ENCODE measurements at places on chromosomes 2 and 18.

DNA sequence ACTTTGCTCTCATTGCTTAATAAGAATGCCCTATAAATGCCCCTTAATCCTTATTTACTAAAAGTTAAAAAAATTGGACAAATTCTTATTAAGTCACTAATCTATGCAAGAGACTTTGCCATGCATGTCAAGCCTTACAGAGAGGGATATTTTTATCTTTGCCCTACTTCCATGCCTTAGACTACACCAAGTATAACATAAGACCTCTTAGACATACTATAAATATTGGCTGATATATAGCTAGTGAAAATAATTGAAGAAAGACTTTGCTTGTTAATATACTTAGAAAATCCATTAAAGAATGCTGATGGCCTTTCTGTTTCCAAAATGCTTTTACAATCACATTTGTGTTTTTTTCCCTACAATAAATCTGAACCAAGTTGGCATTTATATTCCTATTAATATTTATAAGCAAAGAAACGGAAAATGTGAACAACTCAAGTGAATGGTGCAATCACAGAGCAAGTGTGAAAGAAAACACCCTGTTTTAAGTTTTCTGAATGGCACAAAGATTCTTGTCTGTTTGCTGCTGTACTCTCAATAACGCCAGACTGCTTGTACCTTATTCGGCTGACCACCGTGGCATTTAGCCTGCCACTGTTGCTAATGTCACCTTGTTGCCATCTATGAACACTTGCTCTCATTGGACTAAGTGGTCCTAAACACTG lies 105.0 kb downstream of the MC4R start:
- DNase-seq, result no peak

DNA sequence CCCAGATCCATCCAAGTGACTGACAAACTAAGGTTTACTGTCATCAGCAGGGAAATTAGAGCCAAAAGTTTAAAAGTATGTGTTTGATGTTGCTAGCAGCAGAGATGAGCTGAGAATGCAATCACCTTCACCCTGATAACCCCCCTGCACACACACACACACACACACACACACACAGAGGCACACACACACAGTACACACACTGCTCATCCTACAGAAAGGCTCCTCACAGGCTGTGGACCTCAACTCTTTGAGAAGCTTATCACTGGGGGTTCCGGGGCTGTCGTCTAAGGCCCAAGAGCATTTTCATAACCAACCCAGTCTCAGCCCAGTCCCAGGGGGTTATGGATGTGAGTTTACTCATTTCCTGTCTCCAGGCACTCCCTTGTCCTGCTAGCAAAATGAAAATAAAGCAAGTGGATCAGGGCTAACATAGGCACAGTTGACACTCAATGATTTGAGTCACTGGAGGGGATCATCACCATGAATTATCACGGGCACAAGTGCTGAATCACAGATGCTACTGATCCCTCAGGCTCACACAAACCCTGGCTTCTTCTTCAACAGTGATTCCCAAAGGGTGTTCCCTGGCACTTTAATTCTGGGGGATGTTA lies 76.6 kb downstream of the ALK start:
- no peak for DNase-seq

DNA sequence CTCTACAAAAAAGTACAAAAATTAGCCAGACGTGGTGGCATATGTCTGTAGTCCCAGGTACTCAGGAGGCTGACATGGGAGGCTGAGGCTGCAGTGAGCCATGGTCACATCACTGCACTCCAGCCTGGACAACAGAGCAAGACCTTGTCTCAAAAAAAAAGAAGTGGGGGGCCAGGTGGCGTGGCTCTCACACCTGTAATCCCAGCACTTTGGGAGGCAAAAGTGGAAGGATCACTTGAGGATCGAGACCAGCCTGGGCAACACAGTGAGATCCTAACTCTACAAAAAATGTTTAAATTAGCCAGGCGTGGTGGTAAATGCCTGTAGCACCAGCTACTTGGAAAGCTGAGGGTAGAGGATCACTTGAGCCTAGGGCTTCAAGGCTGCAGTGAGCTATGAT lies 23.1 kb downstream of the KCNG3 start:
- DNase-seq, result no peak

DNA sequence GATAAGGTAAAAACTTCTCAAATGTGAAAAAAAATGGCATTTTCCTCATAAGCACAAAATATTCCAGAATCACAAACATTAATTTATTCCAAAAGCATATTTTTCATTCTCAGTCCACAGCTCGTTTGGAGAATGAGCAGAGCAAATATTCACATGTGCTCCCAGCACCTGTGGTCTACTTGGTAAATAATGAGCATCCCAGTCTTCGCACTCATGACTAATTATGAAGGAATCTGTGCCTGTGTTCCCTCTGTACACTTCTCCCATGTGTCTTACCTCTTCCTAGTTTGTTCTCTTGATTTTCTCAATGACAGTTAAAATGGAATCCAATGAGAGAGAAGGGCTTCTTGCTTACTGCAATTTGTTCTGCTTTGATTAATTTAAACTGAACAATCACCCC lies 671.0 kb upstream of the SOX11 start:
- no peak for DNase-seq

- no peak for DNase-seq
These were observed 179.0 kb upstream of the SLC39A10 start for GRCh38 chr2:195477996-195478382.

- no peak for DNase-seq
These were observed 114.0 kb upstream of the SLC35G4 start for GRCh38 chr18:11495441-11495840.

DNA sequence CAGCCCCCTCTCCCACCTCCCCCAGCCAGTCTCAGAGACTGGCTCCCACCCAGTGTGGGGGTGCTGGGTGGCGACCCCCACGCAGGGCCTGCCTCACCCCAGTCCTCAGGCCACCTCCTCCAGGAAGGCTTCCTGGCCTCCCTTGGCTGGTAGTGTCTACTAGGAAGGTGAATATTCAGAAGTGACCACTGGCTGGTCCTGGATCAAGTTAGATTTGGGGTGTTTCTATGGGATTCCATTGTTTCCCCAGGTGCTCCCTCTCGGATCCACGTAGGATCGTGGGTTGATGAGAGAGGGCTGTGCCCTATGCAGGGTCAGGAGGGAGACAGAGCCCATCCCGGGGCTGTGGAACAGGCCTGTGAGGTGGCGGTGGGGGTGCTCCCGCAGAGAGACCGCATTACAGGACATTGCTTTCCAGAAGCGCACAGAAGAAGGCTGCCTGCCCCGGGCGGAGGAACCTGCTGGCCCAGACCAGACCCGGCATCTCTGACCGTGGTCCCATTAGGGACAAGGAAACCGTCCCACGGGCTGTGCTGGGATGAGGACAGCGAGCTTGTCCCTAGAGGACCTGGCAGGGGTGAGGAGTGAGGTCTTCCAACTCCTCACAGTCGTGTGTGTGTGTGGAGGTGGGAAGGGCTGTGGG lies 3.3 kb downstream of the PDCD1 start:
- DNase-seq, result no peak

DNA sequence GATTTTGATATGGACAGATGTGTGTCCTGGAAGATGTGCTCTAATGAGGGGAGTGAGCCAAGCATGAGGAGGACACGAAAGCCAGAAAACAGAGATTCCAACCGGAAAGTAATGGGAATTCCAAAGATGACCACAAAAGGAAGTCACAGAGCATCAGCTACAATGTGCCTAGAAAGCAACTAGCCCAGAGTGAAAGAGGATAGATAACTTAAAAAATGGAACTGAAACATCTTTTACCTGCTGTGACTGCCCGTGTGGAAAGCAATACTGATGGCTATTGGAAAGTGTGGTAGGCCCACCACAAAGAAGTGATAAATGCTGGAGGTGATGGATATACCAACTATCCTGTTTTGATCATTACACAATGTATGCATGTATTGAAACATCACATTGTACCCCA lies 21.6 kb downstream of the DNMT3A start:
- DNase-seq, result no peak

- no peak for DNase-seq
These were observed 239.6 kb downstream of the MREG start for GRCh38 chr2:215773728-215774127.

Measured in caudate nucleus (tissue), 63 donors.